Naive B cell (primary cell): ENCODE measurements at places on chromosomes 16 and 17. TPM values are rescaled to one million over a fixed set of nuclear protein-coding genes. Genes with fewer than 3 reads are reported as not detected.

GRCh38 chr17:15261258-15261801, 3.8 kb downstream of the PMP22 start:
- H3K4me3 ChIP-seq, result peak overlapping the region; percentile 74
- H3K4me1 ChIP-seq, result no peaks in the 10 kb centered on the region
- no peak overlapping the region for H3K27ac ChIP-seq
- peaks cover 56% of the 10 kb centered on the region for H3K27me3 ChIP-seq
- H3K36me3 ChIP-seq, result no peaks in the 10 kb centered on the region

GRCh38 chr16:8899709-8900317, 17.7 kb downstream of the LITAFD start:
- H3K27ac ChIP-seq, result no peak overlapping the region
- no peaks in the 10 kb centered on the region for H3K4me1 ChIP-seq
- no peak overlapping the region for H3K4me3 ChIP-seq
- DNase-seq, result no peak
- peaks cover 35% of the 10 kb centered on the region for H3K36me3 ChIP-seq

DNA sequence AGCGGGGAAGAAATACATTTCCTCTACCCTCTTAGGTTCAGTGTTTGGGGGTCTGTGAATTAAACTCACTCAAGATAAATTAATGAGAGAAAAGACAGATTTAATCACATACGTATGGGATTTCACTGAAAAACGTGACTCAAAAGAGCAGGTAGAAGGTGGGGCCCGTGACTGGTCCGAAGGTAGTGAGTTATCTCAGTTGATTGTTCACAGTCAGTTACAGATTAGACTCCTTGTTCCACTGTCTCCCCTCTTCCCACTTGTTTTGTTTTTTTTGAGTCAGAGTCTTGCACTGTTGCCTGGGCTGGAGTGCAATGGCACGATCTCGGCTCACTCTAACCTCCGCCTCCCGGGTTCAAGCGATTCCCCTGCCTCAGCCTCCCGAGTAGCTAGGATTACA, 301.2 kb downstream of the SEC14L1 start:
- no peaks in the 10 kb centered on the region for H3K36me3 ChIP-seq
- no peak for DNase-seq
- no peaks in the 10 kb centered on the region for H3K27me3 ChIP-seq
- peaks cover 99% of the 10 kb centered on the region for H3K4me1 ChIP-seq
- H3K27ac ChIP-seq, result peak overlapping the region; percentile 100

- H3K27me3 ChIP-seq, result peaks cover 15% of the 10 kb centered on the region
- peaks cover 21% of the 10 kb centered on the region for H3K4me1 ChIP-seq
- no peak for DNase-seq
- H3K27ac ChIP-seq, result peak overlapping the region; percentile 28
- H3K4me3 ChIP-seq, result no peak overlapping the region
These were observed 69.5 kb downstream of the AMFR start for GRCh38 chr16:56355786-56356275.

DNA sequence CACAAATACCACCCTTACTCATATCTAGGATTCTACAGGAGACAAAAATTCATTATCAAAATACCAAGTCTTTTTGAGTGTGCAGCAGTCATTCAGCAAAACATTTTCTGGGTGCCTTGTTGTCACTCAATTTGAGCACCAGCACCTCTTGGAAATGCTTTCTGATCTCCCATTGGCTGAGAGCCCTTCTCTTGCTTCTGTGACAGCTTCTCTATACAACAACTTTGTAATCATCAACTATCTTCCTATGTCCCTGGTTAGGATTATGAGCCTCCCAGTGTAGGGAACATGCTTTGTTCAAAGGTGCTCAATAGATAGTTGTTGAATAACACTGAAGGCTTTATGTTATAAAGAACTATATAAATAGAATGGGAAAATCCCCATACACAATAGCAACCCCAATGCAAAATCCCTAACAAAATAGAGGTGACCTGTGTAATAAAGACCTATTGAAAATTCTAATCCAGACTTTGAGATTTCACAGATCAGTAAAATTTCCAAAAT, 10.3 kb upstream of the RAB11FIP4 start:
- no peaks in the 10 kb centered on the region for H3K36me3 ChIP-seq
- no peak overlapping the region for H3K4me3 ChIP-seq
- H3K27ac ChIP-seq, result no peak overlapping the region
- DNase-seq, result no peak
- H3K27me3 ChIP-seq, result no peaks in the 10 kb centered on the region

GRCh38 chr16:86669285-86669805, 91.0 kb downstream of the FOXL1 start:
- H3K36me3 ChIP-seq, result no peaks in the 10 kb centered on the region
- H3K4me1 ChIP-seq, result no peaks in the 10 kb centered on the region
- H3K27me3 ChIP-seq, result peaks cover 24% of the 10 kb centered on the region
- H3K27ac ChIP-seq, result no peak overlapping the region

The ABI3 gene
- 19.0 TPM for polyA plus RNA-seq

The DDX5 gene
- polyA plus RNA-seq, result 1,301 TPM

The INPP5K gene
- 60.8 TPM for polyA plus RNA-seq

The RAPGEFL1 gene
- not detected for polyA plus RNA-seq

The GPR142 gene
- polyA plus RNA-seq, result not detected
